ENCODE measurements at places on chromosomes 3 and 15. TPM values are rescaled to one million over a fixed set of nuclear protein-coding genes. Genes with fewer than 3 reads are reported as not detected.

GRCh38 chr15:91881569-91882297 is 28.2 kb downstream of the SLCO3A1 start:
- no peak for DNase-seq
- no peak overlapping the region for H3K27ac ChIP-seq
- no peaks in the 10 kb centered on the region for H3K4me1 ChIP-seq
- no peaks in the 10 kb centered on the region for H3K36me3 ChIP-seq

- no peak overlapping the region for H3K27ac ChIP-seq
- no peaks in the 10 kb centered on the region for H3K4me1 ChIP-seq
- H3K4me3 ChIP-seq, result no peak overlapping the region
- no peak for DNase-seq
- H3K27me3 ChIP-seq, result no peaks in the 10 kb centered on the region
- H3K36me3 ChIP-seq, result peaks cover 3% of the 10 kb centered on the region
These were observed 29.0 kb downstream of the ABHD6 start for GRCh38 chr3:58266577-58266976.

PLSCR4 gene
- 87.2 TPM for total RNA-seq

FBXO40 gene
- total RNA-seq, result not detected

- H3K27me3 ChIP-seq, result no peaks in the 10 kb centered on the region
- no peak overlapping the region for H3K4me3 ChIP-seq
- H3K36me3 ChIP-seq, result no peaks in the 10 kb centered on the region
- DNase-seq, result no peak
These were observed 99.1 kb upstream of the AGTR1 start for GRCh38 chr3:148598619-148599018.

DNA sequence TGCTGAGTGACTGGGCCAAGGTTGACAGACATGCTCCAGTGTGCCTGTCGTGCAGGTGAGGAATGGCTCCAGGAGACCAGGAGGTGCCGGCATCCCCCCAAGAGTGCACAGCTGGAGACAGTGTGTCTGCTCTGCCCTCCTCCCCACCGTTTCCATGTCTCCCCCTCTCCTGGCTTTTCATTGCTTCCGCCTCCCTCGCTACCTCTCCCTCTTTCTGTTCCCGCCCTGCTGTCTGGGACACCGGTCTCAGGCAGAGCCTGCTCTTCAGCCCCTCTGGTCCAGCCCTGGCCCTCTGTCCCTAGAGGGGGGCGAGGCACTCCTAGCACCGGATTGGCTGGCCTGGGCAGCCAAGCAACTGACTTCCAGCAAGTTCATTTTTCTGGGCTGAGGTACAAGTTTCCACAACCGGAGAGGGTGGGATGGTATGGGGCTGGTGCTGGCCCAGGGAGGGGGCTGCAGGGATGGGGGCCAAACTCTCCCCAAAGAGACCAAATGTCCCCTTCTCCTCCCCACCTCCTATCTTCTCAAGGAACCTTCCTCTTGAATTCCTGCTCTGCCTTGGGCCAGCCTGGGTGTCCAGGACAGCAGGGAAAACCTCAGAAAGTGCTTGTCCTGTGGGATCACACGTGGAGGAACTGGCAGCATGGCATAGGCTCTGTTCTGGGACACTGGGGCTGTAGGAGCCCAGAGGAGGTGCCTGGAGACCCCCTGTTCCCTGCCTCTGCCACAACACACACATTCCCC is 32.6 kb downstream of the PRKCD start:
- peaks cover 3% of the 10 kb centered on the region for H3K4me1 ChIP-seq
- H3K36me3 ChIP-seq, result peaks cover 26% of the 10 kb centered on the region
- peak; percentile 79 for DNase-seq
- peak overlapping the region; percentile 23 for H3K4me3 ChIP-seq
- peak overlapping the region; percentile 80 for H3K27ac ChIP-seq
- H3K27me3 ChIP-seq, result no peaks in the 10 kb centered on the region

GRCh38 chr3:175731543-175731942 is 872.4 kb downstream of the NAALADL2 start:
- H3K36me3 ChIP-seq, result no peaks in the 10 kb centered on the region
- H3K27ac ChIP-seq, result no peak overlapping the region
- no peak overlapping the region for H3K4me3 ChIP-seq

DUOX1 gene
- total RNA-seq, result 2.7 TPM

EPHB3 gene
- total RNA-seq, result 1.2 TPM

WNT7A gene
- not detected for total RNA-seq

GRCh38 chr3:23206366-23206765 is 3.2 kb downstream of the UBE2E2 start:
- no peak overlapping the region for H3K4me3 ChIP-seq
- no peak overlapping the region for H3K27ac ChIP-seq
- H3K27me3 ChIP-seq, result no peaks in the 10 kb centered on the region
- no peak for DNase-seq
- H3K4me1 ChIP-seq, result no peaks in the 10 kb centered on the region

GRCh38 chr3:100548053-100548452 is 55.6 kb downstream of the TMEM45A start:
- no peak for DNase-seq
- H3K36me3 ChIP-seq, result no peaks in the 10 kb centered on the region
- H3K4me1 ChIP-seq, result no peaks in the 10 kb centered on the region
- H3K27me3 ChIP-seq, result no peaks in the 10 kb centered on the region

MYZAP gene
- 7.6 TPM for total RNA-seq

B3GALNT1 gene
- 55.6 TPM for total RNA-seq

- DNase-seq, result no peak
- H3K36me3 ChIP-seq, result no peaks in the 10 kb centered on the region
- no peak overlapping the region for H3K4me3 ChIP-seq
- no peak overlapping the region for H3K27ac ChIP-seq
- H3K4me1 ChIP-seq, result peaks cover 12% of the 10 kb centered on the region
These were observed 229.2 kb downstream of the CDIN1 start for GRCh38 chr15:36808411-36809160.

BMF gene
- total RNA-seq, result 2.2 TPM
